GM23338 (cell line): ENCODE measurements at places on chromosomes 12 and 14.

- H3K27me3 ChIP-seq, result no peaks in the 10 kb centered on the region
- H3K4me3 ChIP-seq, result no peak overlapping the region
- no peaks in the 10 kb centered on the region for H3K36me3 ChIP-seq
- no peaks in the 10 kb centered on the region for H3K4me1 ChIP-seq
Observed at GRCh38 chr12:131210506-131211339, 257.0 kb downstream of the ADGRD1 start.

DNA sequence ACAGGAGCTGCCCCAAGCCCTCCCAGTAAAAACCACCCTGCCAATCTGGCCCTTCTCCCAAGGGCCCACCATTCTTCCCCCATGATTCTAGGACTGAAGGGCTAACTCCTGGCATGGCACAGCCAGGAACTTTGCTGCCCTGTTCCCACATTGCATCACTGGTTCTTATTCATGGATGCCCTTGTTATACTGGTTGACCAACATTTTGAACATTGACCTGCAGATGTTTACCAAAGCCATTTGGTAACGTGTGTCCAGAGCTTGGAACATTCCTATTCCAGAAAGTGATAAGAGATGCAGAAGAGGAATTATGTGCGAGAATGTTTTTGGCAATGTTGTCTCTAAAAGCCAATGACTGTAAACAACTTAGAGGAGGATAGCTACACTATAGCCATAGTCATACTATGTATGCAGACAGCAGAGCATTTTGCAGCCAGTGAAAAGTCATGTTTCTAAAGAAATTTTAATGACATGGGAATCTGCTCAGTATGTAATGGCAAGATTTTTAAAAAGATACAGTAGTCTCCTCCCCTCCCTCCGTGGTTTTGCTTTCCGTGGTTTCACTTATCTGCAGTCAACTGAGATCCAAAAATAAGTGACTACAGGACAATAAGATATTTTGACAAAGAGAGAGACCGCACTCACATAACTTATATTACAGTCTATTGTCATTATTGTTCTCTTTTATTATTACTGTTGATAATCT is 108.8 kb downstream of the DAAM1 start:
- no peak overlapping the region for H3K27ac ChIP-seq
- H3K36me3 ChIP-seq, result no peaks in the 10 kb centered on the region
- no peak for DNase-seq
- H3K4me3 ChIP-seq, result no peak overlapping the region
- H3K27me3 ChIP-seq, result no peaks in the 10 kb centered on the region

- no peak overlapping the region for H3K27ac ChIP-seq
- H3K4me1 ChIP-seq, result peaks cover 1% of the 10 kb centered on the region
- H3K27me3 ChIP-seq, result no peaks in the 10 kb centered on the region
- no peak overlapping the region for H3K4me3 ChIP-seq
- DNase-seq, result no peak
Observed at GRCh38 chr12:50562520-50563433, 58.0 kb downstream of the DIP2B start.

- peak; percentile 92 for DNase-seq
- no peak overlapping the region for H3K27ac ChIP-seq
- H3K36me3 ChIP-seq, result no peaks in the 10 kb centered on the region
- no peaks in the 10 kb centered on the region for H3K27me3 ChIP-seq
- no peak overlapping the region for H3K4me3 ChIP-seq
- H3K4me1 ChIP-seq, result peaks cover 7% of the 10 kb centered on the region
Observed at GRCh38 chr12:14756334-14757143, 46.7 kb downstream of the WBP11 start.

GRCh38 chr14:99675951-99676350 is 8.1 kb upstream of the CYP46A1 start:
- H3K27ac ChIP-seq, result no peak overlapping the region
- no peaks in the 10 kb centered on the region for H3K27me3 ChIP-seq
- no peak for DNase-seq
- H3K36me3 ChIP-seq, result no peaks in the 10 kb centered on the region
- H3K4me1 ChIP-seq, result peaks cover 22% of the 10 kb centered on the region
- H3K4me3 ChIP-seq, result no peak overlapping the region

DNA sequence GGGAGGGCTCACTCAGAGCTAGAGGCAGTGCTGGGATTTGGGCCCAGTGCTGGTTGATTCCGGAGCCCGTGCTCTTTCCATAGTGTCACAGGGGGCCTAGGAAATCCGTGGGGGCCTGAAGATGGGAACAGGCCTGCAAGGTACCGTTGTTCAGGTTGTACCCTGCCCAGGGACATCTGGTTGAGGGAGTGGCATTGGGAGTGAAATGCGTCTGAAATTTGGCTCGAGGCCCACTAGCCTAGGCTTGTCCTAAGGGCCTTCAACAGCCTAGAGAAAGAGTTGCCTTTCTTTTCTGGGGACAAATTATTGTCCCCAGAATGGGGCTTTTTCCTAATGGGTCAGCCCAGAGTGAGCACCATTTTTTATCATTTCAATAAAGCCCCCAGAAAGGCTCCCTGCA is 26.4 kb upstream of the FAM222A start:
- no peaks in the 10 kb centered on the region for H3K36me3 ChIP-seq
- DNase-seq, result no peak
